ENCODE measurements at places on chromosomes 16 and 17.

- no peak for DNase-seq
Measured at GRCh38 chr16:77536809-77537208, 102.0 kb upstream of the ADAMTS18 start.

- DNase-seq: peak; percentile 99
Measured at GRCh38 chr16:2835638-2836493, 5.8 kb downstream of the ZG16B start.

DNA sequence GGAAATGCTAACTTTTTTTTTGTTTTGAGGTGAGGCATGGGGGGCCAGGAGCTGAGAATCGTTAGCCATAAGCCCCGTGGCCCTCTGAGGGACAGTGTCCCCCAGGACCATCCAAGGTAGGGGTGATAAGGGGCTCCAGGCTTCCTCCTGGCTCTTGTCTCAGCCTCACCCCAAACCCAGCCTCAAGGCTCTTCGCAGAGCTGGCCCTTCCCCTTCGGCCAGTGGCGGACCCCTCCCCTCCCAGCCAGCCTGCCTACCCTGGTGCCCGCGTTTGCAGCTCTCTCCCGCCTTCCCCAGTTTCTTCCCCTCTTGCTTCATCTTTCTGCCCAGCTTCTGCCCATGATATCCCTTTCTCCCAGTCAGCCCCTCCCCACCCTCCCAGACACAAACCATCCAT is 22.7 kb upstream of the ATP2A3 start:
- DNase-seq: no peak

DNA sequence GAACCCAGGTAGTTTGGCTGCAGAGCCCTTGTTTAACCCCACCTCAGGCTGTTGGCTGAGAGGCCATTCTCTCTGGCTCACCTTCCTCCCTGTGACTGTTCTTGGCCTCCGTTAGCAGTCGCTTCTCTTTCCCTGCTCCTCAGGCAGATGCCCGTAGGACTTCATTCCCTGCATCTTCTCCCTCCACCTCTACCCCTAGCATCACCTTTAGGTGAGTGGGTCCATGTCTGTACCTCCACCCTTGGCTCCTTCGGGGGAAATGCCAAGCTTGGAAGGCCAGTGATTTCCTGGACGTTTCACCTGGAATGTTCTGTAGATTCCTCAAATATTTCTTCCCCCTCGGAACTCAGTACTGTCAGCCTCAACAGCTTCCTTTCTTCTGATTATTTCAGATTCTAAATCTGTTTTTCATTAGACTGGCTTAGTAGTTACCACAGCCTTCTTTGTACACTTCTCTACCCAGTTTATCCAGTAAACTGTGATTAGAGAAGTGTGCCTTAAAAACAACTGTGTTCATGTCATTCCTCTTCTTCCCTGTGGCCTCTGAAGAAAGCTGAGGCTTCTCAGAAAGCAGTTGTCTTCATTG is 227.9 kb downstream of the MSI2 start:
- DNase-seq: no peak

- DNase-seq: no peak
Measured at GRCh38 chr16:26802440-26802839, 264.3 kb upstream of the C16orf82 start.

DNA sequence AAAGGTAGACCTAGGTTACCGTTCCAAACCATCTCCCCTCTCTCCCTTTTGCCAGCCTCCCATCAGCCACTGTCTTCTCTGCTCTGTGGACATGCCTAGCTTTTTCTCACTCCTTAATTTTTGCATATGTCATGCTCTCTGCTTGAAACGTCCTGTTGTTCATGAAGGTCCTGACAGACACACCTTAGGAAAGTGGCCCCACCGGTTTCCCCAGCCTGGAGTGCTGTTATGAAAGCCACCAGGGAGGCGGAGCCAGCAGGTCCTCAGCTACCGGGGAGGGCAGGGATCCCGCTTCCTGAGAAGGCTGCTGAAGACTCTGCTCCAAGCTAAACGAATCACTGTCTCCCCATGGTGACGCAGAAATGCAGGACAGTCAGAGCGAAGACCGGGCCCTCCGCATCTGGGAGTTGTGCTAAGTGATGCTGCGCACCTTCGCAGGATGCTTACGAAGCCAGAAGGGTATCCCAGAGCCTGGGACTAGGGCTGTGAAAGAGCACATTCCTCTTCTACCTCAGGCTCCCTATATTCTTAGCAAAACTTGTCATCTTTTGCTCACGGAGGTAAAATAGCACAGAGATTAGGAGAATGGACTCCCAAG is 2.3 kb upstream of the SLC16A11 start:
- no peak for DNase-seq

- no peak for DNase-seq
Measured at GRCh38 chr17:61579961-61580360, 11.1 kb downstream of the NACA2 start.

DNA sequence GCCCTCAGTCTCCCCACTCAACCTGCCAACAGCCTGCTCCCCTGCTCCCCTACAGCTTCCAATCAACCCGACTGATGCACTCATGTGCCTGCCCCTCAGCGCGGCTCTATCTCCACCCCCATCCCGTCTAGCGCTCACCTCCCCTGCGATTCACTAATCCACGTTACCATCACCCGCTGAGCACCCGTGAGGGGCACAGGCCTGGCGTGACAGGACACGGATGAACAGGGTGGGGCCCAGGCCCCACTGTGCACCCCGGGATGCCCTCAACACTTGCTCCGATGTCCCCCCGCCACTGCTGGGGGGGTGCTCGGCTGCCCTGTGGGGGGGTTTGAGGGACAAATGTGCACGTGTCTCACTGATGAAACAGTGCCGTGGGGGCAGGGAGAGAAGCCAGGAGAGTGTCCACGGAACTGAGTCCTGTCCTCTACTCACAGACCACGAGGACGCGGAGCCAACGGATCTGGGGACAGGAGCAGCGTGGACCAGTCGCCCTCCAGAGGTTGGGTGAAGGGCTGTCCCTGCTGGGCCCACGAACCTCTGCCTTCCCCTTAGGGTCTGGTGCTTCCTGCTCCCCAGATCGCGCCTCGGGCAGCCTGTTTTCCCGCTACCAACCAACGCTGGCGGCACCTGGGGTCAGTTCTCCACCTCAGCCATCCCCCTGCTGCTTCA is 66.7 kb downstream of the RPH3AL start:
- no peak for DNase-seq

DNA sequence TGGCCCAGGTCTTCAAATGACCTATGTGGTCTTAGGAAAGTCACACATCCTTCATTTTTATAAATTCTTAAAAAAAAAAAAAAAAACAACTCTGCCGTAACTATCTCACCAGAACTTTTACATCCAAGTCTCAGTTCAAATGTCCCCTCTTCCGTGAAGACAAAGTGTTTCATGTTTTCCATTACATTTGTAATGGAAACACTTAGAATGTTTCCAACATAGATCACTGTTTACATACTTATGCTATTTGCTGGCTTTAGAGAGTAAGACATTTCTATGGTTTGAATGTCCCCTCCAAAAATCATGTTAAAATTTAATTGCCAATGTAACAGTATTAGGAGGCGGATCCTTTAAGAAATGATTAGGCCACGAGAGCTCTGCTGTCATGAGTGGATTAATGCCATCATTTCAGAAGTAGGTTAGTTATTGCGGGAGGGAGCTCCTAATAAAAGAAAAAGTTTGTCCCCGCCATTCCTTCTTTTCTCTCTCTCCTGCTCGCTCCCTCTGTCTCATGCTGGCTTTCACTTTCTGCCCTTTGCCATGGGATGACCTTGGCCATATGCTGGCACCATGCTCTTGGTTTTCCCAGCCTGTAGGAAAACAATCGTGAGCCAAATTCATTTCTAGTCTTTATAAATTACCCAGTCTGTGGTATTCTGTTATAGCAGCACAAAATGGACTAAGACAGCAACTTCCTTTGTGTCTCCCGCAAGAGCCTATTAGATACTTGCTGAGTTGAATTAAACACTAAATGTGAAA is 887.8 kb upstream of the SOX9 start:
- DNase-seq: no peak

DNA sequence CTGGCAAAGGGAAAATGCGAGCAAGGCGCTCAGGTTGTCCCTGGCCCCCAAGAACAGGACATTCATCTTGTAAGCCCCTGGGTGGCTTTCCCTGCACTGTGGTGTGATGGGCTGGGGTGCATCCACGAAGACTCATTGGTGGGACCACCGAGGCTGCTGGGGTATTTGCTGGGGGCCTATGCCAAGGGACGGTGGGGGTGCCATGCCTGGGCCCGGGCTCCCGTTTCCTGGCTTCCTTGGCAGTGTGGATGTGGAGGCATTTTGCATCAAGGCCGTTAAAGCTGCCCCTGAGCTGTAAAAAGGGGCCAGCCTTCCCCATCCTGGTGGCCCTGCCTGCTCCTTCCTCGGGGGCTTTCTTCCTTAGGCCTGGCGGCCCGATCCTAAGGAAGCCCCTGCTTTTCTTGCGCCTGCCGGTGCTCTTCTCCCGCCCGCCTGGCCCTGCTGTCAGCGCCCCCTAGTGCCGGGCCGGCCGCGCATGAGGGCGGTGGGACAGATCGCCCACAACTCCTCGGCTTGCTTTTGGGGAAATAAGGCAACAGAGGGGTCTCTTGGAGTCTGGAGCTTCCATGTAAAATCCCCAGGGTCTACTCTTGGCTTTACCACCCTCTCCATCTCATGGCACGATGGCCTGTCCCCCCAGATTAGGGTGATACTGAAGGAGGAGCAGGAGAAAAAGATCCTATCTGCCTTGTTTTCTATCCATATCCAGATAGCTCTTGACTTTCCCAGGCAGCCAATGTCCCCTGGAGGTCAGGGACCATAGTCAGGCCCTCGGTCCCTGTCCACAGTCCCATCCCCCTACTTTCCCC is 9.8 kb upstream of the TBX2 start:
- peak; percentile 51 for DNase-seq

- DNase-seq: peak; percentile 97
Measured at GRCh38 chr16:55502801-55503366, 6.0 kb upstream of the LPCAT2 start.

DNA sequence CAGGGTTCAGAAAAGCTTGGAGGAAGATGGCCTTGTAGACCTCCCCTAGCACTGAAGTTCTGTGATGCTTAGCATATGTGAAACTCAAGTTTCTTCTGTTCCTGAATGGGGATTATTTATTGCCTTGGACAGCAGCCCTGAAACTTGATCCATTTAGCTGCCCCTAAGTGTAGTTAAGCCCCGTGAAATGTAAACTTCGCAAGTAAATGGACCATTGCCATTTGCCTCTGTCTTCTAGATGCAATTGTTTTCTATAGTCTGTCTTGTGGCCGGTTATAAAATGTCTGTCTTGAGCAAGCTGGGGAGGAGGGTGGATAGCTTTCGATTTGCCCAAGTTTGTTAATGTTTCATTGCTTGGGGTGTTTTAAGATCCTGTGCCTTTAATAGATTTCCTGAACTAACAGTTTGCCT is 261.8 kb downstream of the CDH13 start:
- DNase-seq: no peak

- no peak for DNase-seq
Measured at GRCh38 chr16:20051611-20052010, 22.1 kb downstream of the GPR139 start.

DNA sequence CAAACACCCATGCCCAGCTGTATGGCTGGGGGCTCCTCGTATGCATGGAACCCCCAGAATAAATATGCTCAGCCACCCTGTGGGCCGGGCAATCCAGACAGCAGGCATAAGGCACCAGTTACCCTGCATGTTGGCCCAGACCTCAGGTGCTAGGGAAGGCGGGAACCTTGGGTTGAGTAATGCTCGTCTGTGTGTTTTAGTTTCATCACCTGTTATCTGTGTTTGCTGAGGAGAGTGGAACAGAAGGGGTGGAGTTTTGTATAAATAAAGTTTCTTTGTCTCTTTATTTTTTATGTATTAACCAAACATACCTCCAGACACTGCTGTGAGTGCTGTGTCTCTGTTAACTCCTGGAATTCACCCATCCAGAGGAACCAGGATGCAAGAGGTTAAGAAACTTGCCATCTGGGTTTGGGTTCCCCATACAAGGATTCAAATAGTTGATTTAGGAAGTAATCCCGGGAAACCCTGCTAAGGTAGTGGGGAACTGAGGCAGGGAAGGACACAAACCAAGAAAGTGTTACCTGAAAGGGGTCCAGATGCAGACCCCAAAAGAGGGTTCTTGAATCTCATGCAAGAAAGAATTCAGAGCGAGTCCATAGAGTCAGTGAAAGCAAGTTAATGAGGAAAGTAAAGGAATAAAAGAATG is 37.4 kb upstream of the IL21R start:
- DNase-seq: no peak

DNA sequence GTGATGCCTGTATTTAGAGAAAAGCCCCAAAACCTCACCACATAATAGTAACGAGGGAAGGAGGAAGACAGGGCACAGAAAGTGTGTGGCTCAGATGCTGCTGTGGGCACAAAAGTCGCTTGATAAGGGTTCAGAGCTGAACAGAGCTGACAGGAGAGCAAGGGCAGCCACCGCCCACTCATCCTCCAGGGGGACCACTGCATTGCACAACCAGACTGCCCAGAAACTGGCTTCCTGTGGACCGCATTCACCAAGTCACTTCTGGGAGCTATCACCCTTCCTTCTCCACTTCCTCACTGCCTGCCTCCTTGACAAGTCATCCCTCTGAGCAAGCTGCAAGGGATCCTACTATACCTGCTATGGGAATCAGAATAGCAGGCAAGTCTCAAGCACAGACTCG is 512.4 kb upstream of the CDH11 start:
- DNase-seq: no peak

DNA sequence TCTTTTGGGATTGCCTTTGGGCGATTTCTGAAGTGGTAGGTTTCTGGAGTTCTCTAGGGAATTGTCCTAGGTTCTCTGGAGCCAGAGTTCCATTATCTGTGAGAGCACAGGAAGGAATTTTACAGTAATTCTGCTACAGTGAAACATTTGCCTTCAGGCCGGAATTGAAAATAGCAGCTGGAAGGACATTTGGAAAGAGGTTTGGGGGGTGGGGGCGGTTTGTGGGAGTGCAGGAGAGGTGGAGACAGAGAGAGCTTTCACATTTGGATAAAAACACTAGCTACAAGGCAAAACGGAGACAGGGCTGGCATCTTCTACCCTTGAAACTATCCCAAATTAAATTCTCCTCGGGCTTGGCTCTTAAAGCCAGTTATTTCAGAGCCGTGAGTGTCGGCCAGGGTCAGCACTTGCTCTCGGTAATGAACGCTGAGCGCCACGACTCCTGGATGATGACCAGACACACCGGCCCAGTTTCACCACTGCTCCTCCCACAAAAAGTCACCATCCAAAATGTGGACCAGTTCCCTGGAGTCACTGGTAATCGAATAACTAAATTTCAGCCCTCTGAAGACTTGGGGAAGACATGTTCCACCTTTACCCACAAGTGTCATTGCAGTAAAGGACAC is 67.7 kb upstream of the TANC2 start:
- no peak for DNase-seq

- no peak for DNase-seq
Measured at GRCh38 chr16:25092441-25092840, 19.1 kb upstream of the LCMT1 start.
